AG04450 (cell line): ENCODE measurements at places on chromosomes 2 and 18.

DNA sequence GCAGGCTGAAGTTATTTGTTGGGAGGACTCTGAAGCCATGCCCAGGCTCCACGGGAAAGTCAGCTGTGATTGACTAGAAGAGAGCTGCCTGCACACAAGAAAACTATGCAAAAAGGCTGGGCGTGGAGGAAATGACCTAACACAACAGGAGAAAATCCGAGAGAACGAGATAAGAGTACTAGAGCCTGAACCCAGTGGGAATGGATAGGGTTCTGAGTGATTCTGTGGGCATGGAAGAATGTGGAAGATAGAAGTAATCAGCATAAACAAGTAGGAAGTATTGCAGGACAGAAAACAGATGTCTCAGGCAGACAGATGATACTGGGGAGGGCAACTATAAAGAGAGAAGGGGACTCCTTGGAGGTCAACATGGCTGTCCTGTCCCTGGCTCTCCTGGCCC, 12.1 kb upstream of the COPS8 start:
- DNase-seq, result peak; percentile 82

- no peak for DNase-seq
These were observed 152.8 kb downstream of the DSC3 start for GRCh38 chr18:30889519-30890301.

DNA sequence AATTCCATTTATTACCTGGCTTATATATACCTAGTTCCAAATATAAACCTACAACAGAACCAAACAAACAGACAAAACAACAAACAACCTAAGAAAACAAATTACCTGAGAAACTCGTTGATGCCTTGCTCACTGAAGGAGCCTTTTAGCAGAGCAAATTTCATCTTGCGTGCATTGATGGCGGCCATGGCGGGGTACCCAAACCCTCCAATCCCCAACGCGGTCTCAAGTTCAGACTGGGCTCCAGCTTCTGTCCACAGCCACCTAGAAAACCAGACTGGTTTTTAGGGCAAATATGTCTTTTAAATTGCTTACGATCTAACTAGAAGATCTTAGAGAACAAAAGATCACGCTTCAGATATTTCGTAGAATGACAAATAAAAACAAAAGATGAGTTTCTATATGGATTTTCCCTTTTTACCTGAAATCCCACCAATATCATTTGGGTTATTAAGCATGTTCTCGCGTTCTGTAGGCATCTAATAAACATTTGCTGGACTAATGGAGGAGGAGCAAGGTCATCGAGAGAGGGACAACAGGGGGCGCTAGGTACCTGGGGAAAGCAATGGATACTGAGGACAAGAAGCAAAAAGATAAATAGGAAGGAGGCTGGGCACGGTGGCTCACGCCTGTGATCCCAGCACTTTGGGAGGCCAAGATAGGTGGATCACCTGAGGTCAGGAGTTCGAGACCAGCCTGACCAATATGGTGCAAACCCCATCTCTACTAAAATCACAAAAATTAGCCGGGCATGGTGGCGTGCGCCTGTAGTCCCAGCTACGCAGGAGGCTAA, 25.2 kb downstream of the PDIA6 start:
- no peak for DNase-seq

DNA sequence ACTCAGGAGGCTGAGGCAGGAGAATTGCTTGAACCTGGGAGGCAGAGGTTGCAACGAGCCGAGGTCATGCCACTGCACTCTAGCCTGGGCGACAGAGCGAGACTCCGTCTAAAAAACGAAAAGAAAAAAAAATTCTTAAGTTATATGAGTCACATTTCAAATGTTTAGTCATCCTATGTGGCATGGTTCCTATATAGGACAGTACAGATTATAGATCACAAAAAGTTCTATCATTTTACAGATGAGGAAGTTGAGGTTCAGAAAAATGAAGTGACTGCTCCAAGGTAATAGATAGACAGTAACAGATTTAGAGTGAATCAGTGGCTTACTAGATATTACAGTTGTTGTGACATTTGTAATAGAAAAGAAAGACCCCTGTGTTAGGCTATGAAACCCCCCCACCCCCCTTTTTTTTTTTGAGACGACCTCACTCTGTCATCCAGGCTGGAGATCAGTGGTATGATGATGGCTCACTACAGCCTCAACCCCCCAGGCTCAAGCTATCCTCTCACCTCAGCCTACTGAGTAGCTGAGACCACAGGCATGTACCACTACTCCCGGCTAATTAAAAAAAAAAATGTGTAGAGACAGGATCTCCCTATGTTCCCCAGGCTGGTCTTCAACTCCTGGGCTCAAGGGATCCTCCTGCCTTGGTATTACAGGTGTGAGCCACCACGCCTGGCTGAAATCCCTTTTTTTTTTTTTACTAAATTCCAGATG, 22.7 kb downstream of the PTPN4 start:
- DNase-seq, result no peak

- DNase-seq, result no peak
These were observed 74.9 kb downstream of the ANKRD44 start for GRCh38 chr2:197235711-197236110.

DNA sequence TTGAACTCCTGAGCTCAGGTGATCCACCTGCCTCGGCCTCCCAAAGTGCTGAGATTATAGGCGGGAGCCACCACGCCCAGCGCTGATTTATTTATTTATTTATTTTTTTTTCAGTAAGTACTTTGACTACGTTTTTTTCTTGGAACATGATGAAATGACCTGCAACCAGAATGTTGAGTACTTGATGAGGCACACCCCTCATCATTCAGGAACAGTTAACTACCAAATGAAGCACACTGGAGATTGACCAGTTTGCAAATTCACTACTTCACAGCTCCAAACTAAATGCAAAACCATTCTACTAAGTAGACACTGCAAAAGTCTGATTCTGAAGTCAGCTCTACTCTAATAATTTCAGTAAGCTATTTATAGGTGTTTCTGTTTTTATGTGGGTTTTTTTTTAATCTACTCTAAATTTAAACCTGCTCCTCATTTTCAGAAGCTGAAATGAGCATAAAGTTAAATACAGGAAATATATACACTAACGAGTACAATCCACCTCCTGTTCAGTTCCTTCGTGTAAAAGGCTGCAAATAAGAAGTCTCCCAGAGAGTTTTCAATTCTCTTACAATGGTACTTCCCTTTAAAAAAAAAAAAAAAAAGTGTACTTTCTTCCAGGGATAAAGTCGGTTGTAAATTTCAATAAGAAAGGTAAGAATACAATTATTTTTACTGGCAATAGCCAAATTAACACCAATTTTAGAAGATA, 1.4 kb downstream of the GFPT1 start:
- no peak for DNase-seq

GRCh38 chr2:34899079-34899478, 1300.0 kb upstream of the FAM98A start:
- DNase-seq, result no peak

DNA sequence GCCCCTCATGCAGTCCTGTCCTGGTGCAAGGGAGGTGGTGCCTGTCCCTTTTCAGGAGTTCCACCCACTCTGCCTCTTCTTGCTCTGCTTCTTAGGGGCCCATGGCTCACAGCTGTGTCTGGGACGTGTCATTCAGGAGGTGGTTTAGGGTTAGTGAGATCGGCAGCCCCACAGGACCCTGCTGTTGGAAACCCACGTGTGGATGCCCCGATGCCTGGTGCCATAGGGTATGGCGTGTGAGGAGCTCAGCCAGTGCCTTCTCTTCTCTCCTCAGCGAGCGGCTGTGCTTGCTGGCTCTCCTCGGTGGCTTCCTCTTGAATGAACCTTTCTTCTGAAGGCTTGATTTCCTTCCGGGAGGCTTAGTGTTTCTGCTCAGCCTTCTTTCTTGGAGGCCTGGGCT, 55.2 kb downstream of the LDLRAD4 start:
- DNase-seq, result no peak

DNA sequence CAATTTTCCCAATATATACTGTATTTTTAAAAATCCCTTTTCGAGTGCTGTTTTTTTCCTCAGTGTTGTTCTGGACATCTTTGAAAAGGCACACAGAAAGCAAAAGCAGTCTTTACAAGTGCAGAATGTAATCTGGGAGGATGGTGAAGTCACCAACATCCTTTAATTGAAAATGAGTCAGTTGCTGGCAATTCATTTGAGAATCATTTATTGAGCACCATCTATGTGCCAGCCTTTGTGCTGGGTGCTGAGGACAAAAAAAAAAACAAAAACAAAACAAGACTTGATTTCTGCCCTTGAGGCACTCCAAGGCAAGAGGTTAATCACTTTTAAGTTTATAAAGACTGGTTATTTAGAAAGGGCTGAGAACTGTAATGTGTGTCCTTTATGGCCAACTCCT, 46.7 kb upstream of the ACVR1 start:
- no peak for DNase-seq

- DNase-seq, result no peak
These were observed 699.5 kb downstream of the DSC3 start for GRCh38 chr18:30343090-30343489.

DNA sequence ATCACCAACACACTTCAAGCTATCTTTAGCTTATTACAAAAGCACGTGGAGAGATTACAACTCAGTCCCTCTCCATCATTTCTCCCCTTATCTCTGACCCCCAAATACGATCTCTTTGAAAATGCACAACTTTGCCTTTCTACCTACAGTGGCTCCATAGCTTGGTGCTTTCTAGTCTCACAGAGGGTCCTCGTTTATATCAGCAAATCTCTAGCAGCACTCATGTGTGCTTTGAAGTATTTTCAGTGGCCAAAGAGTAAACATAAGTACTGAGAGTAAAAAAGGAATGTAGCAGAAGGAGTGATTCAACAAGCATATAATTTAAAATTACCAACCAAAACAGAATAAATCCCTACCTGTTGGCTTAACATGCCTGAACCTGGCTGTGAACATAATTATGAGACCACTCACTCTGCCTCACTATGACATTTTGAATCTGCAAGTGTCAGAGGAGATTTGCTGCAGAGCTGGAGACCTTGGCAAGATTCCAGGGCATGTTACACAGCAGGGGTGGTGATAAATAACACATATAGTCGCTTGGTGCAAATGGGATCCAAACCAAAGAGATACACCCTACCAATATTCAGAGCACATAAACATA, 54.6 kb downstream of the LAMA3 start:
- no peak for DNase-seq

GRCh38 chr2:143875295-143876233, 644.4 kb downstream of the ZEB2 start:
- DNase-seq, result no peak

DNA sequence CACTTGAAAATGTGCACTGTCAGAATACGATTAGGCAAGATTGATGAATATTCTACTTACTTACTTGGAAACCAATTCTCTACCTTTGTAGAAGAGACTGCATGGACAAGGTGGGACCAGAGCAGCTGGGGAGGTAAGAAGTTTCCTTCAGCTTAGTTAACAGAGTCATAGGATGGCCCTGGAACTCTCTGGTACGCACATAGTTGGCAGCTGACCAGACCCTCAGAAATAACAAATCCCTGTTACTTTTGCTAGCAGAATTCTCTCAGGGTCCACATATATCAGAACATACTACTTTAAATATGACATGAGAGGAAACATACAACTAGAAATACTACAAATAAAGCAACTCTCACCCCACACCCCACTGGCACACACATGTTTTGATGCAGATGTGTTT, 24.8 kb upstream of the STAT1 start:
- DNase-seq, result no peak

DNA sequence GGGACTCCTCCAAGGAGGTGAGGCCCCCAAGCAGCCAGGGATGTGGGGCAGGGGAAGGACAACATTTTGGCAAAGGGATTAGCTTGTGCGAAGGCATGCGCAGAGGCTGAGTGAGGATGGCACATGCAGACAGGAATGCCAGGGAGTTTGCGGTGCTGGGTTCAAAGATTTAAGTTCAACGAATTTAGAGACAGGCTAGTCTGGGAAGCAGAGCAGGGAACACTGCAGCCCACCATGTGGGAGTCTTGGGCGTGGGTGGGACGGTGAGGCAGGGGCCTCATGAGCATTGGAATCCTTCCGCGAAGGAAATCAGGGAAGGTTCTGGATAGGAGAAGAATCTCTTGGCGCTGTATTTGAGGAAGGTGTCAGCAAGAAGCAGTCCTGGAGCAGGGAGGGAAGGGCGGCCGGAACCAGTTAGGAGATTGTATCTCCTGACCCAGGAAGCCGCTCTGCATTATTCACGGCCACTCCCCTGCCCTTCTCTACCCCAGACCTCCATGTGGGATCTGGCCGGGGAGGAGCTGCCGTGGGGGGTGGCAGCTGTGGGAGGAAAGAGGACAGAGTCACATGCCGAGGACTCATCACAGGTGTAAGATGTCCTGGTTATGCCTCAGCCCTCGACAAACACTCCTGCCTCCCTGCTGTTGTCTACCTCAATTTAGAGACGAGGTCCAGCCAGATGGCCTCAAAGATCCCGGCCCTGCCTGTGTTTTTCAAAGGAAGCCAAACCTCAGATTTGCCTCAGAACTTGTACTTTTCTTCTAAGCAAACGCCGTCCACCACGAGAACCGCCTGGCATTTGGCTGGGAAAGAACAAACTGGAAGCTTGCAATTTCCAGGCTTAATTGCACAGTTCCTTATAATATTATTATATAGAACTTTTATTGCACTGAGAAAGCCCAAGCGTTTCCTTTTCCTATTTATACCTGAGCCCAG, 123.7 kb upstream of the SMAD2 start:
- DNase-seq, result no peak

- DNase-seq, result no peak
These were observed 70.3 kb downstream of the KCNF1 start for GRCh38 chr2:10981941-10982431.

GRCh38 chr18:60892441-60892840, 440.8 kb upstream of the CDH20 start:
- DNase-seq, result no peak
